Thoracic aorta endothelial cell (primary cell): ENCODE measurements at places on chromosomes 7 and 10. TPM values are rescaled to one million over a fixed set of nuclear protein-coding genes. Genes with fewer than 3 reads are reported as not detected.

ACTA2 gene
- 26.8 and 29.8 TPM in 2 replicates for total RNA-seq

HKDC1 gene
- total RNA-seq: 0.93 TPM in 1 of 2 replicates, not detected in the other

FLNC gene
- total RNA-seq: 93.9 and 109 TPM in 2 replicates

IGF2BP3 gene
- 196 and 275 TPM in 2 replicates for total RNA-seq

CUBN gene
- 3.1 and 5.2 TPM in 2 replicates for total RNA-seq

VAX1 gene
- total RNA-seq: not detected in 2 replicates

PRF1 gene
- total RNA-seq: not detected in 2 replicates

CTAGE4 gene
- total RNA-seq: 0.22 and 1.1 TPM in 2 replicates

TSPAN13 gene
- total RNA-seq: 25.4 and 37.9 TPM in 2 replicates

SPDYE6 gene
- total RNA-seq: not detected in 2 replicates

EBLN1 gene
- not detected in 2 replicates for total RNA-seq
